ENCODE measurements at places on chromosomes 3 and 15.

DNA sequence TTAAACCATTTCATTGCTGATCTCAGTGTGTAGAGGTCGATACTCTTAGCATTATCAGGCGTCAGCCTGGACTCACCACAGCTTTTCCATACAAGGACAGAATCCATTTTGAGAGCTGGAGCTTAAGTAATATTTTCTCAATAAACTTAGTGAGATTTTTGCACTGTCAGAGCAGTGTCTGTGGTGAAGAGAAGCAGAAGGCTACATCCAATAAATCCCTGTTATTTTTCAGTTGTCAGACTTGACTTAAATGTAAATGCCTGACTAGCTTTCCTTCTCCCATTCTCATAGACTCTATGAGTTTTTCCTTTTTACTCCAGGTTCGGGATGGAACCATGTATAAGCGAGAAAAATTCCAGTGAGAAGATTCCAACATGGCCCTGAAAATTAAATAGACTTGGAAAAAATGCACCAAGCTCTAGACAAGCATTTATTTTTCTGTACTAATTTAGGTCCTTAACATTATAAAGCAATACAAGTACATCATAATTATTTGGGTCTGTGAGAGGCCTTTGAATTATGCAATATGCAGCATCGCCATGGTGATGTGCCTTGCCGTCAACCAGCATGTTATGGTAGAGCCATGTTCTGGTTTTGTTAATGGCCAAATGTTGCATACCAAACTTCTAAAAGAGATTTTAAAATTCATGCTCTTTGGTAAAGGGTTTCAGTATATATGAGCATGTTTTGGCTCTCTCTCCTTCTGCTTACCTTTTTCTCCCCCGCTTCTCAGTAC, 62.0 kb downstream of the RARB start:
- DNase-seq = no peak

DNA sequence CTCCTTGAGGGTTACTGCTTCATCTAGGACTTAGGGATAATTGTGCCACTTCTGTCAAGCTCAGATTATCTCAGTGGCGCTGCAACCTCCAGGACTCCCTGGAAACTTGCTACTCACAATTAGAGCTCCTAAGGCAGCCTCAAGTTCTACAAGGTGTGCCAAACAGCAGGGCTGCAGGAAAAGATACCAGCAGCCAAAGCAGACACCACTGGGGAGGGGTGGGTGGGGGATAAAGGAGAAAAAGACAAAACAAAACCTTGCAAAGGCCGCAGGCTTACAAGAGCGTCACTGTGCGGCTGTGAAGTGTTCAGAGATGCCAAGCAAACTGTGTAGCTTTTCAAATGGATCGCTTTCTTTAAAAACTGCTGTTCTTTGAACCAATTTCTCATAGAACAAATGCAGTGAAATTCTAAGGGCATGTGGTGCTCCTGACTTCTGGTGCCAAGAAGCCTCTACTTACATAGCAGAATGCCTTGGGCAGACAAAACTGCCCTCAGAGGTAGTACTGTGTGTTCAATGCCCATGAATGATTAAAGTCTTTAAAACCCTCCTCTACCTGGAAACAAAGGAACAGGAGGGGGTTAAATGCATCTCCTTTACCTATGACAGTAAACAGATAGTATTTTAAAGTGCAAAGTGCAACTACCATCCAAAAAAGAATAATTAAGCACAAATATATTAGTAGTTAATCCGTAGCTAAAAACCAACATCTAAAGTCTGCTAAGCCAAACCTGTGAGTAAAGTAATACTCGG, 353.4 kb downstream of the FOXP1 start:
- DNase-seq = no peak

GRCh38 chr3:128238184-128238489, 84.9 kb downstream of the EEFSEC start:
- DNase-seq = no peak

- no peak for DNase-seq
Measured at GRCh38 chr3:117193390-117193789, 483.8 kb downstream of the TUSC7 start.

DNA sequence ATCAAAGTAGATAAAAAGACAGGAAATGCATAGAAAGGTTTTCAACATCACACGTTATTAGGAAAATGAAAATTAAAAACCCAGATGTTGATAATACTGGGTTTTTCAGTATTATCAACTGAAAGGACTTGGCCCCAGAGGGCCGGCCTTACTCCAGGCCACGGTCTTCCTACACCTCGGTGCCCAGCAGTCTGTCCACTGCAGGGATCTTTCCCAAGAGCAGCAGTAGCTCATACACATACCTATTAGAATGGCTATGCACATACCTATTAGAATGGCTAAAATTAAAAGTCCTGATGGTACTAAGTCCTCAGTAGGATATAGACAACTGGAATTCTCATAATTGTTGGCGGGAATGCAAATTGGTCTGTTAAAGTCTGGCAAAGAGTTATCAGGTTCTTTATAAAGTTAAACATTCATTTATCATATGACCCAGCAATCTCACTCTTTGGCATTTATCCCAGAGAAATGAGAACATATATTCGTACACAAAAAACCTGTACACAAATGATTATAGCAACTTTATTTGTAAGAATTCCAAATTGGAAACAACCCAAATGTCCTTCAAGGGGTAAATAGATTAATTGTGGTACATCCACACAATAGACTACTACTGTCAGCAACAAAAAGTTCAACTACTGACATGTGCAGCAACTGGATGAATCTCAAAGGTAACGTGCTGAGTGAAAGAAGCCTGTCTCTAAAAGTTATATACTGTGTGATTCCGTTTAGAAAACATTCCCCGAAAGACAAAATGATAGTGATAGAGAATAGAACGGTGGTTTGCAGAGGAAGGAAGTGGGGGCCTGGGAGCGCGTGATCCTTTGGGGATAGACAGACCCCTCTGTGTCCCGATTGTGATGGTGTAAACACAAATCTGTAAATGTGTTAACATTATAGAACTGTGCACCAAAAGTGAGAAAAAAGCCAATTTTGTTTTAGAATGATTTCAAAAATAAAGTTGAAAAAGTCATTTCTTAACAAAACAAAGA, 62.3 kb downstream of the MCTP2 start:
- DNase-seq = no peak

- DNase-seq = no peak
Measured at GRCh38 chr3:97359977-97360376, 404.6 kb upstream of the ARL6 start.

GRCh38 chr3:151964743-151965142, 91.3 kb downstream of the SUCNR1 start:
- no peak for DNase-seq

- DNase-seq = no peak
Measured at GRCh38 chr3:60599586-60599985, 651.7 kb downstream of the FHIT start.

GRCh38 chr3:39752751-39753150, 56.7 kb upstream of the MYRIP start:
- no peak for DNase-seq

DNA sequence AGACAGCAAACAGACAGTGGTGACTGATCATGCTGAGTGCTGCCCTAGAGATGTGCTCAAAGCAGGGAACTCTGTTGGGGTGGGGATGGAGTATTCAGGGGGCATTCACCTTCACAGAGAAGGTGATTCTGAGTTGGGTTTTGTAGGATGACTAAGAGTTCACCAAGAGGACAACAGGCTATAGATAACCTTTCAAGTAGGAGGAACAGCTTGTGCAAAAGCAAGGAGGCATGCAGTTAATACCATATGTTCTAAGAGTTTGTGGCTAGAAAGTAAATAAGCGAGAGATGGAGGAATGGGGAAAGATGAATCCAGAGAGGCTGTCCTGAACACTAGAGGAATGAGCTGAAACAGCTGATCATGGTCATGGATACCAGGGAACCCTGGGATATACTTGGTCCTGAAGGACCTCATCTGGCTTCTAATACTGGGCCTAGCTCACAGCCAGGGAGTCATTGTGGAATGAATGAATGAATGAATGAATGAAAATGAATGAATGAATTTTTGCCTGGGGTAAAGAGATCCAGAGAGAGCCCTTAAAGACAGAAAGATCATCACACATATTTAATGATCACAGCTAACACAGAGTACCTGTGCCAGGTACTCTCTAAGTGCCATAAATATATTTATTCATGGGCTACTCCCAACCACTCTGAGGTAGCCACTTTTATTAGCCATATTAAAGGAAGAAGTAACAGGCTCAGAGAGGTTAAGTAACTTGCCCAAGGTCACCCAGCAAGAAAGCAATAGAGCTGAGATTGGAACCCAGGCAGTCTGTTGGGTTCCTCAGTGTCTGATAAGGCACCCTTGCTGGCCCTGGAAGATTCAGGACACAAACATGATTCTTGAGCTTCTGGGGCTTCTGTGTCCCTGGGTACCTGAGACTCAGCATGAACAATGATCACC, 22.0 kb downstream of the SMAD6 start:
- no peak for DNase-seq

DNA sequence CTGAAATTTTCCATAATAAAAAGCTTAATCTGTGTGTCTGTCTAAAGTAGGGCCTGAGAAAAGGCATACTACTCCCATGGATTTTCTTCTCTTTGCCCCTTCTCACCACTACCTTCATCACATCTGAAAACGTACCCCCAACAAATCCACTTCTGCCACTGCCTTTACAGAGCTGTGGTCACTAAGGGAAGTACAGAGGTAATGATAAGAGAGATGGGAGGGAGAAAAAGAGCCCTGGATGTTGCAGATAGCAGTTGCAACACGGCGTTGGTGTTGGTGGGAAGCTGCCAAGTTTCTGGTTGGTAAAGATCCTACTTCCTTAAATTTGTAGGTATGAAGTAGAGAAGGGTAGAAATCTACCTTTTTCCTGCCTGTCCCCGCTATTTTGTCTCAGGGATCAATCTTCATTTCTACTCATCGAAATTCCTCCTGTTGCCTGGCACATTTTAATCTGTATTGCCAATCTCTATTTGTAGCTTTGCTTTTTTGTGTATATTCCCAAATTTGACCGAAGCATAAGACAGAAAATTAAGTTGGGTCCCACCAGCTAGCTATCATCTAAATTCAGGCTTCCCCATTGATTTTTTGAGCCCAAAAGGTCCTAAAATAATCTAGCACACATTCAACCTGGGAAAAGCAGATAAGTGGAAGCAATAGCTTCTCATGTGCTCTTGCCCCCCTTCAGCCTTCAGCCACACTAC, 102.9 kb downstream of the TFDP2 start:
- no peak for DNase-seq

DNA sequence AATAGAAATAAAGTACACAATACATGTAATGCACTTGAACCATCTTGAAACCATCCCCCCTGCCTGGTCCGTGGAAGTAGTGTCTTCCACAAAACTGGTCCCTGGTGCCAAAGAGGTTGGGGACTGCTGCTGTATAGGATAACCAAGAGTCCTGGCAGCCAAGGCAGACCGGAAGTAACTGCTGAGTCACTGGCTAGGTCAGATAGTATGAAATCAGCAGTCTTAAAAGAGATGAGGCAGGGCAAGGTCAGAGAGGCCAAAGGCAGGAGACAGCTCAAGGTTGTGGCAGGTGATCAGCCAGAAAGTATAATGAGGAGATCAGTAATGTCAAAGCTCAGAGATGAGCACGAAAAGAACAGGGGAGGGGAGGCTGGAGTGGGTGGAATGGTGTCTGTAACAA, 60.2 kb downstream of the MAP3K13 start:
- peak; percentile 36 for DNase-seq

GRCh38 chr3:14363991-14364390, 38.4 kb upstream of the SLC6A6 start:
- DNase-seq = no peak

GRCh38 chr3:94967196-94967595, 904.3 kb downstream of the NSUN3 start:
- DNase-seq = no peak

GRCh38 chr3:153252963-153253362, 90.9 kb downstream of the RAP2B start:
- DNase-seq = no peak

DNA sequence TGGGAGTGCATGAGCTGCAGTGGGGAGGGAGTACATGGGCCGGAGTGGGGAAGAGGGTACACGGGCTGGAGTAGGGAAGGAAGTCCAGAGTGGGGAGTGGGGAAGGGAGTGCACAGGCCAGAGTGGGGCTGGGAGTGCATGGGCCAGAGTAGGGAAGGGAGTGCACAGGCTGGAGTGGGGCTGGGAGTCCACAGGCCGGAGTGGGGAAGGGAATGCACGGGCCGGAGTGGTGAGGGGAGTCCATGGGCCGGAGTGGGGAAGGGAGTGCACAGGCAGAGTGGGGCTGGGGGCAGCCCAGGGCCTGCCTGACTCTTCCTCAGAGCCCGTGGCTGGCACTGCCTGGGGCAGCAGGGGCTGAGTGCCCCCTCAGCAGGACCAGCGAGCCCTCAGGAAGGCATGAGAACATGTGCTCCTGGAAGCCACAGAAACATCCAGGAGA, 40.7 kb downstream of the KLF15 start:
- DNase-seq = no peak

- no peak for DNase-seq
Measured at GRCh38 chr3:85801955-85802354, 843.2 kb downstream of the CADM2 start.

DNA sequence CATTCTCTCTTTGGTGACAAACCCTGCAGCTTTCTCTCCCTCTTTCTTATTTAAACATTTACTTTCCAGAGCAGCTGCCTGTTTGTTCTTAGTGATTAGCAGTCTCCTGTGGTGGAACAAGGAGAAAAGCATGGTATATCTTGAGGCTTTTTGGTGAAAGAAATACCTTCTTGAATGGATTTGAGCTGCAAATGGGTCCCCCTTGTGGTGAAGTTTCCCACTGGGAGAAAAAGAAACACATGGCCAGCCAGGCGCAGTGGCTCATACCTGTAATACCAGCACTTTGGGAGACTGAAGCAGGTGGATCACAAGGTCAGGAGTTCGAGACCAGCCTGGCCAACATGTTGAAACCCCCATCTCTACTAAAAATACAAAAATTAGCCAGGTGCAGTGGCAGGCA, 48.3 kb upstream of the ACP3 start:
- no peak for DNase-seq

- no peak for DNase-seq
Measured at GRCh38 chr3:13301286-13301987, 118.7 kb downstream of the NUP210 start.

DNA sequence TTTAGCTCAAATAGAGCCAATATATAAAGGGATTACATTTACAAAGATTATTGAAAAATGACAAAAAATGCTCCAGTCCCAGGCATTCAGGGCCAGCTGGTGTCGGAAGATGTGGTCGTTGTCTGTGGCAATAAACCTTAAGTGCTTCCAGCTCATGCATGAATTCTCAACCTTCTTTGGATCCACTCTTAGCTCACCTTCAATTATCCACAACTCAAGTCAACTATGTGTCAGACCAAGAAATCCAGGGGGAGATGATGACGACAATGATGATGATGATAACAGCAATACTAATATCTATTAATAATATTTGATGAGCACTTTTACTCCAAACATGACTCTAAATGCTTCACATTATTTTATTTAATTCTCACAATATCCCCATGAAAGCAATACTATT, 53.6 kb upstream of the PXYLP1 start:
- DNase-seq = no peak

DNA sequence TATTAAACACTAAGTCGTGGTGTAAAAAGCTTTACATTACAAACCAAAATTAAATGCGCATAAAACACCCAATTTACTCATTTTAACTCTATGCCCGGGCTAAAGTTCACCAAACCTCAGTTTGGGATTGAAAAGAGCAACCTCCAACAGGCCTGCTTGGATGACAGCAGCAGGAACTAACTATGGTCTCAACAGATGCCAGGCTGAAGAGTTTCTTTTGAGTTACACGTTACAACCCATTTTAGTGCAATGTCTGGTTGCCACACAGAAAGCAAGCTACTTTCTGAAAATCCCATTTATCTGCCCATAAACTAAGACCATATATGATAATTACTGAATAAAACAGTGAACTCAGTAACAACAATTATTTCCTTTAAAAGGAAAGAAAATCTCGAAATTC, 2.2 kb downstream of the SATB1 start:
- DNase-seq = no peak

- no peak for DNase-seq
Measured at GRCh38 chr3:143484846-143485512, 363.3 kb downstream of the SLC9A9 start.

All from pancreas (tissue), 10 donors.